ENCODE measurements at places on chromosomes 7 and 10. TPM values are rescaled to one million over a fixed set of nuclear protein-coding genes. Genes with fewer than 3 reads are reported as not detected.

DNA sequence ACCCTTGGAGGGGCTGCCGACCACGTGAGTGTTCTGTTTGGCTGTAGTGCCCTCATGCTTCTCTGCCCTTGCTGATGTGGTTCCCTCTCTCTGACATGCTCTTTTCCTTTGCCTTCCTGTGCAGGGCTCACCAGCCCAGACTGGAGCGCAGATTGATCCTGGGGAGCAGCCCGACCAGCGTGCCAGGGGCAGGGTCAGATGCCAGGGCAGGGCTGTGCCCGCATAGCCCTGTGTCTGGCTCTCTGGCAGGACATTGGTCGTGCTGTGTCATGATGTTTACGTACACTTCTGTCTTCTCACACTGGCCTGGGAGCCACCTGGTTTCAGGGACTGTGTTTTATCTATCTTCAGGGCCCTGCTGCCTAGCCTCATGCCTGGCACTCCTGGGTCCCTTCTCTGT is 300.8 kb downstream of the CAMK1D start:
- no peak for DNase-seq

The LEP gene
- not detected for total RNA-seq

The HHEX gene
- 109 TPM for total RNA-seq

GRCh38 chr7:74057216-74057925 is 26.2 kb upstream of the LIMK1 start:
- no peak for DNase-seq

DNA sequence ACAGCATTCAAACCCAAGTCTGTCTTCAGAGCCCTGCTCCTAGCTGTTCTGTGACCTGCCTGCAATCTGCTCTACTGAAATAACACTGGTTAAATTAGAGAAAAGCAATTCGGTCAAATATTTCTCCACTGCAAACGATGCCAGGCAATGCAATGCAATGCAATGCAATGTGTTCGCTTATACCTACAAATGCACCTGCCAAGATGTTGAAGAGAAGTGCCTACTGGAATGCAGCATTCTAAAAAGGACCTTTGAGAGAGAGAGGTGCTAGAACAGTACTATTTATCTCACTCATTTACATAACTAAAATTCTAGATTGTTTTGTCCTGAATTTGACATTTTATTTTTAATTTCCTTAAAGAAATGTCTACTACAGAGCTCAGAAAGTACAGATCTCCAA is 157.3 kb upstream of the CDK1 start:
- no peak for DNase-seq

GRCh38 chr10:11177926-11178471 is 160.3 kb downstream of the CELF2 start:
- DNase-seq, result no peak

DNA sequence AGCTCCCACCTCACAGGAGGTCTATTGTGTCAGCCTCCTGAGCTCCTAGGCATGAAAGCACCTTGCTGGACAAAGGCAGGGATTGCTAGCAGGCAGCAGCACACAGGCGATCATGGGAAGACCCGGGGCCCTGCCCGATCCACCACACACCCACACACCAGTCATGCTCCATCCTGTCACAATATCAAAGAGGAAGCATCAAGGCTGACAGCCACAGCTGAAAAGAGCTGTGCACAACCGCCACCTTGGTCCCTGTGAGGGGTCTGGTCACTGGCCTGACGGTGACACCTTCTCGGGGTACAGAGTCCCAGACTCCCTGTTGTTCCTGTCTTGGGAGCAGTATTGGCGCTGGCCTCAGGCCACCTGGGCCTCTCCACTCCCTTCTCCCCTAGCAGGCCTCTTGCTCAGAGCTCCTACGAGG is 89.7 kb upstream of the RET start:
- DNase-seq, result no peak

DNA sequence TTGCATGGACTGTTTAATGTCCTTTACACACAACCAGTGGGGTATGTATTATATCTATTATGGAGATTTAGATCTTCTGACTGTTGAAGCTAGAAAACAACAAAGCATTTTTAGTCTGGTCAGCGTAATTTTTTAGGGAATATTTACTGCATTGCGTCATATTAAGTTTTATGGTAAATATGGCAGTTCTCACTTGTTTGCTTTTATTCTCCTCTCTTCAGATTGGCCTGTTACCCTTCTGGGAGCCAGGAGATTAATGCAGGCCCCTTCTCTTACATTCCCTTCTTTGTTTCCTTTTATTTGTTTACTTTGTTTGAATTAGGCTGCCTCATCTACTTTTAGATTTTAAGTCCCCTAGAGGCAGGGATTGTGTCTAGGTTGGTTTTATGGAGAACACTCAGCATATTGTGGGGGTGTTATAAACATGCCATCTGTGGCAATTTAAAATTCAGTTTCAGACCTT is 13.8 kb downstream of the UBE2D1 start:
- no peak for DNase-seq

The NXPH1 gene
- total RNA-seq, result not detected

DNA sequence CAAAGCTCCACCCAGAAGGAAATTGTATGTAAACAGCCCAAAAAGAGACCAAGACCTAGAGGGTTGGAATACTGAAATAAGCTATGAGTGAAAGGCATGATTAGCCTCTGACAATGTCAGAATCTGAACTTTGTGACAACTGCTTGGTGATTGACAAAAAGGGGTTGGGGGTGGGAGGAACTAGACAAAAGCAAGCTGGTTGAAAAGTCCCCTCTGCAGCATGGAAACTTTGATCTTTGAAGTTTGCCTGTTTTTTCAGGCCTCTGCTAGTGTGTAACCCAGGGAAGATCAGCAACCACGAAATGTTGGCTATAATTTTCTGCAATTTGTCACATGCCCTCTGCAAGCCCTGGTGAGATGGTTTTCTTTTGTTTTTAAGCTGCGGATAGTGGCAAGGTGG is 104.8 kb upstream of the SLC25A13 start:
- no peak for DNase-seq
